ENCODE measurements at places on chromosomes 12 and 14.

DNA sequence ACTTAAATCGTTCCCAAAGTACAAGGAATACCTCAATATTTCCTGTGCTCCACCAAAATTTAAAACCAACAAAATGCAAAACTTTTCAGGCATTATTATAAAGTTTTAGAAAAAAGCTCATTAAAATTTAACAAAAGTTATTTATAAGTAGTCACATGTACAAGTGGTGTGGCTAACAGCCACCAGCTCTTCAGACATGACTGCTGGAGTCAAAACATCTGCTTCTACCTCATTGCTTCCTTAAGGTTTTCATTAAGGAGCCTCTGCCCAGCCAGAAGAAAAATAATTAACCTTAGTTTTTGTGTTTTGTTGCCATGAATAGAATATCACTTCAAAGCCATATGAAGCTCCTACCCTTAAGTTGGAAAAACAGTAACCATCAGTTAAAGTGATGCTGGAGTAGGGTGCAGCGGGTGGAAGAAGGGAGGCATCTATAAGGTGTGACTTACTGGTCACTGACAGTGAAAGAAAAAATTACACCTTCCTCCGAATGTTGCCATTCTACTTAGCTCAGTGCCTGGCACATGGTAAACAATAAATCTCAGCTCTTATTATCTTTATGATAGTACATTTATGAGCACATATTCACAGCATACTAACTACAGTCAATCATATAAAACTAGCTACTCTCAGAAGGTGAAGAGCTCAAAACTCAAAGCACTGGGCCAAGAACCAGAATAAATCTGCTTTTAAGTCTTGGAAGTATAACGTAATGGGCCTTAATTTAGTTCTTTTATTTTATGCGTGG lies 57.7 kb downstream of the GALC start:
- DNase-seq = no peak

DNA sequence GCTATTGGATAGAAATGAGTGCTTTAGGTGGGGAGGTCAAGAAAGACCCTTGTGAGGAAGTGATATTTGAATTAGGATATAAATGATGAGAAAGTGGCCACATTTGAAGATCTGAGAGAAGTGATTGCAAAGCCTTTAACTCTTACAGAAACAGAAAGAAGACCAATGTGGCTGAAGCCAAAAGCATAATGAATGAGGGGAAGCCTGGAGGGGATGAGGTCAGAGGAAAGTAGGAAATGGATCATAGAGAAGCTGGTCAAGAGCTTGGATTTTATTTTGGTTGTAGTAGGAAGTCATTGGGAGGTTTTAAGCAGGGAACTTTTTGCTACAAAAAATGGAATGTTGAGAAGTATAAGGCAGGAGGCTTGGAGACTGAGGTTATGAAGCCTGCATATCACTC lies 3.5 kb upstream of the GYS2 start:
- DNase-seq = no peak

- DNase-seq = no peak
Measured at GRCh38 chr14:64459405-64460136, 5.7 kb upstream of the AKAP5 start.

DNA sequence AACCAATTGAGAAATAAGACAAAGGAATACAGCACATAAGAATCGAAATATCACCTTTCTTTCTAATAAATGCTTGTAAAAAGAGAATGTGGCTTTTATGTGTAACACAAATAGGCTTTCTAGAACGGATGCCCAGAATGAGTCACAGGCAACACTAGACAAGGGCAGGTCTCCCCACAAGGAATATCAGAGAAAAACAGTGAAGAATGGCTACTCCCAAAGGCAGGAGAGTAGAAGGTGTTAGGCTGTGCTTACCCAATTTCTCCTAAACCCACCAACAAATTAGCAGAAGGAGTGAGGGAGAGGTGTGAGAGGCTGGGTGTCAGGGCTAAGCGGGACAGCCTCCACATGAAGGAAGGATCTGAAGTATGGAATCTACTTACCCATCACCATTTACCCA lies 55.2 kb downstream of the GALNT4 start:
- DNase-seq = peak; percentile 32

DNA sequence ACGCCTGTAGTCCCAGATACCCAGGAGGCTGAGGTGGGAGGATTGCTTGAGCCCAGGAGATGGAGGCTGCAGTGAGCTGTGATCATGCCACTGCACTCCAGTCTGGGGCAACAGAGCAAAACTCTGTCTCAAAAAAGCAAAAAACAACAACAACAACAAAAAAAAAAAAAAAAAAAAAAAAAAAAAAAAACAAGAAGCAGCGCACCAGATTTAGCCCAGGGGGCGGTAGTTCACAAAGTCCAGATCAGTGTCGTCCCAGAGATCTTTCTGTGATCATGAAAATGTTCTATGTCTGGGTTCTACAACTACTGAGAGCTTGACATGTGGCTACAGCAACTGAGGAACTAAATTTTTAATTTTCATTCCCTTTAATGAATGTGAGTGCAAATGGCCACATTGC lies 27.4 kb downstream of the OAS2 start:
- no peak for DNase-seq

- DNase-seq = no peak
Measured at GRCh38 chr12:129614221-129614885, 289.5 kb downstream of the TMEM132D start.

DNA sequence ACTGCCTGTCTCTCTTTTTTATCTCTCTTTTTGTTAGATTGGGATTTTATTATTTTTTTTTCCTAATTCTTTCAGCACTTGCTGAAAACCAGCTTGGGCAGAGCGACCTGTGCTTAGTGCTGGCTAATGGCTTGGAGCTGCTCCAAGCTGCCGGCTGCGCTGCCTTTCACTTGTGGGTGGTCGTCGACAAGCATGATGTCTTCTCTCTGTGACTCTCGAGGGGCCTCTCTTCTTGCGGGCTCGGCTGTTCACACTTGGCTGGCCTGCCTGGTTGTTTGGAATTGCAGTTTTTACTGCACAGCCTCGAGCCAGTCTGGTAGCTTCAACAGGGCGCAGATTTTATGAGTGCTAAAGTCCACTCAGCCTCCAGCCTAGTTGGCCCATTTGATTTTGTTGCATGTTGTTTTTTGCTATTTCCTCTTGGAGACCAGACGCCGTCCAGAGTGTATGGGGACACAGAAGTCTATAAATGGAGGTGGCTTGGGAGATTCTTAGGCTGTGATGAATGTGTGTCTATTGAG lies 18.6 kb downstream of the TPCN1 start:
- no peak for DNase-seq

DNA sequence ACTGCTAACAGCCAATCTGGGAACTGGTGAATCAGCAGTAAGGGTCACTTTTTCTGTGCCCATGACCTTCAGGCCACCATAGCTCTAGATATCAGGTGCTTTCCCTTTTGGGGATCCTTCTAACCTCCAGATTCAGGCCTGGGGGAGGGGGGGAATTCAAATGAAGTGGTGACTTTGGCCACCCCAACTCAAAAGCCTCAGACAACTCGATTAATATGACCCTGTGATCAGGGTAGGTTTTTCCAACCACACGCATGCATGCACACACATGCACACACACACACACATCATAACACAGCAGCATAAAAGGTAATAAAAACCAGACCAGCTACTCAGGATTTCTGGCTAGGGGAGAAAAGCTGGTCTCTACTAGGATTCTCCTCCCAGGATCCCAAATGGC lies 5.3 kb downstream of the TBX3 start:
- no peak for DNase-seq

GRCh38 chr14:64536488-64537245 lies 3.9 kb upstream of the HSPA2 start:
- no peak for DNase-seq

GRCh38 chr12:58629376-58629775 lies 290.9 kb downstream of the LRIG3 start:
- DNase-seq = no peak

DNA sequence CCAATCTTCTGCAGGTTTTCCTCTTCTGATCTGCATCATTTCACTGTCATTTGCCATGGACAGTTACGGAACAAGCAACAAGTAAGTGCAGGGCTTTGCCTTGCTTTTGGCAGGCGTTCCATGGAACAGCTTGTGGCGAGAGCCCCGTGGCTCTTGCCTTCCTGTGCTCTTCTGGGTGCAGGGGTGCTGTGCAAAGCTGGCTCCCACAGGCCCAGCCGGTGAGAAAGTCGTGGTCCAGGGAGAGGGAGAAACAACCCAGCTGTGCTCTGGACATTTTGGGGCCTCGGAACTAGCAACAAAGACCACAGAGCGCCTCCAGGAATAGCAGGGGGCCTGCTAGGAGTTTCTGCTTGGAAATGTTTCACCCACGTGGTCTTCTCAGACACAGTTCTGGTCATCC lies 164.7 kb downstream of the ADGRD1 start:
- DNase-seq = no peak

Measured in activated T-helper 2 cell treated with anti-CD3 and anti-CD28 coated beads, Interferon-gamma antibody, Interleukin-2, Interleukin-4, amounts not matched to agents 10 μg/mL and 5 μg/mL and 100 μg/mL, durations not matched to agents 14 hours and 24 hours and 36 hours (primary cell).